ENCODE measurements at places on chromosomes 12 and 14.

DNA sequence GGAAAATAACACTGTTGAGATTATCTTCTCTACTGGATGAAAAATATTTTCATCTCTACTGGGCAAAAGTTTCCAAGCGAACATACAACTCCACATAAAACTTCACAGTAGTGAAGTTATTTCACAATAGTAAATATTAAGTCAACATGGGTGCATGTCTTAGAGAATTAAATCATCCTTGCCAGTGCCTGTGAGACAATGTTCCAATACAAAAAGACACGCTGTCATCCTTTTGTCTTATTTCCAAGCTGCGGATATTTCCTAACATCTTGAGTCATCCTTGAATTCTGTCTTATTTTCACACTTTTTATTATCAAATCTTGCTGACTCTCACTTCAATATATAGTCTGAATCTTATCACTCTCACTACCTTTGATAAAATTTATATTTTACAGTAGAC, 142.9 kb upstream of the KITLG start:
- peak; percentile 88 for DNase-seq

DNA sequence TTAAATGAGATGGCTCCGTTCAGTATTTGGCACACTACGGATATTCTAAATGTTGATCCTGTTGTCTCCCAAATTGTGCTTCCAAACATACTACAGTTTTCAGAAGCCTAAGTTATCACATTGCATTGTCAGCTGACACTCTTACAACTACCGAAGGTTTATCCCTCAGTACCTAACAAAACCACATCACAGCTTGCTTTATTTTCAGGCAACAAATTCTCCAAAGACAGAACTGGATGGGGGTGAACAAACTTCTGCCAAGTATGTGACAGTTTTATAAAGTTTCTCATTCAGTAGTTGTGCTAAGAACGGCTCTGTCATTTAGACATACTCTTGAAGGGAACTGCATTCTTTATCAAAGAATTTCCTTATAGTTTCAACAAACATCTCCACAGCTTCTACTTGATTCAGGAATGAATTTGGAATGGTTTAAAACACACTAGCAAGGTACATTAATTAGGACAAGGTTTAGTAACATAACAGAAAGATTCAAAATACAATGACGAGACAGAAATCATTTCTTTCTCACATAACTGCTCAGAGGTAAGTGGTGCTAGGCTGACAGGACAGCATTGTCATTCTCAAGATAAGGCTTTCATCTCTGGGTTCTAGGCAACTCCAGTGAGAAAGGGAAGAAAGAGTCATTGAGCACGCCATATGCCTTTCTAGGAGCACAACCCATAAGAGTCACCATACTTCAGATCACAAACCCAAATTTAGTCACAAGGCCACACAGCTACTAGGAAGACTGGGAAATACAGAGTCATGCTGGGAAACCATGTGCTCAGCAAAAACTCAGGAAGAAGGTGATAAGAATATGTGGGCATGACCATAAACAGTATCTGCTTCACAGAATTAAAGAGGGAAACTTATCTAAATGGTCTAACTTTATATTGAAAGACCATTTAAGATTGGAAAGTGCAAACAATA, 100.7 kb downstream of the DUSP6 start:
- DNase-seq: no peak

DNA sequence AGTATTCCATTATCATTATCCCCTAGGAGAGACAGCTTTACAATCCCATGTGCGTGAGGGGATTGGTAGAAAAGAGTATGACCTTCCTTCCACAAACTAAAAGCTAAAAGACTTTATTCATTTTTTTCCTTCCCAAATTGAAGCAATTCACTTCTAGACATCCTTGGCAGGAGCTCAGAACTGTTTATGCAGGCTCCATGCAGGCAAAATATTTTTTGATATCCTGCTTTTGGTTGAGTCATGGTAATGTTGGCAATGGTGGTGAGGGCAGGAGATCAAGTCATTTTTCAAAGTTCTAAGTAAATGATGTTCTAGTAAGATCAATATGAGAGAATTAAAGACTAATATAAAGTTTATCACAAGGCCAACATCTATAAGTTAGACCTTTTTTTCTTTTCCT, 1.3 kb upstream of the PLEKHG7 start:
- peak; percentile 53 for DNase-seq

DNA sequence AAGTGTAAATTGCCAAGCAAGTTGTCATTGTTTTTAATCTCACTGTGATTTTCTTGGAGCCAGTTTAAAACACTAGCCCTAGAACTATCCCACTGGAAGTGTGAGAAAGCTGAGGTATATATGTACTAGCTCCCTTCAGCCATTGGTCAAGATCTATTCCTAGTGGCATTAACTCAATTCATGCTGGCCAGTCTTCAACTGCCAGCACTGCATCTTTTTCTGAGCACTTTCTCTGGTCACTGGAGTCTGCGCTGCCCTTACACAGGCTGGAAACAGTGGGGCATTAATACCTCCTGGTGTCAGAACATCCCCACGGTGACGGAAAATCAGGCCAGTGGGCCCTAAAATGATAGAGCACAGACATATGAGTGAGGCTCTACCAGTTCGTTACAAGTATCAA, 4.0 kb upstream of the NOVA1 start:
- no peak for DNase-seq

- DNase-seq: no peak
Measured at GRCh38 chr12:97017213-97017612, 110.2 kb downstream of the NEDD1 start.

GRCh38 chr14:78278464-78279250, 108.5 kb downstream of the NRXN3 start:
- no peak for DNase-seq

DNA sequence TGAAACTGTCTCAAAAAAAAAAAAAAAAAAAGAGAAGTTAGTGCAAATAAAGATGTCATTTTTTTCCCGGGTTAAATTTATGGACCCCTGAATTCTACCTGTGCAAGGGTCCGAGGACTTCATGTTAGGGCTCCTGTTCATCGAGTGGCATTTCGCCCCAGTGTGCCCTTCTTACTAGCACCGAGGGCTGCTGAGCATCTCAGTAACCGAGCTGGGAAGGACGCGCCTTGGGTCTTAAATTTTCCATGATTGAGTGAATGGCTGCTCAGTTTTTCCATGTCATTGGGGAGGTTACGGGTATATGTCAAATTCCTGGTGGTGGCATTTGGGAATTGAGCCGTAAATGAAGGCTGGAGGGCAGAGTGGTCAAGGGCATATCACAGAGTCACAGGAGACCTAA, 34.9 kb upstream of the MAP1LC3B2 start:
- DNase-seq: no peak

- DNase-seq: peak; percentile 45
Measured at GRCh38 chr12:21607701-21608100, 3.1 kb upstream of the GYS2 start.

GRCh38 chr12:55692631-55693322, 14.9 kb downstream of the ITGA7 start:
- no peak for DNase-seq

GRCh38 chr14:99380402-99380801, 100.3 kb downstream of the SETD3 start:
- DNase-seq: no peak

DNA sequence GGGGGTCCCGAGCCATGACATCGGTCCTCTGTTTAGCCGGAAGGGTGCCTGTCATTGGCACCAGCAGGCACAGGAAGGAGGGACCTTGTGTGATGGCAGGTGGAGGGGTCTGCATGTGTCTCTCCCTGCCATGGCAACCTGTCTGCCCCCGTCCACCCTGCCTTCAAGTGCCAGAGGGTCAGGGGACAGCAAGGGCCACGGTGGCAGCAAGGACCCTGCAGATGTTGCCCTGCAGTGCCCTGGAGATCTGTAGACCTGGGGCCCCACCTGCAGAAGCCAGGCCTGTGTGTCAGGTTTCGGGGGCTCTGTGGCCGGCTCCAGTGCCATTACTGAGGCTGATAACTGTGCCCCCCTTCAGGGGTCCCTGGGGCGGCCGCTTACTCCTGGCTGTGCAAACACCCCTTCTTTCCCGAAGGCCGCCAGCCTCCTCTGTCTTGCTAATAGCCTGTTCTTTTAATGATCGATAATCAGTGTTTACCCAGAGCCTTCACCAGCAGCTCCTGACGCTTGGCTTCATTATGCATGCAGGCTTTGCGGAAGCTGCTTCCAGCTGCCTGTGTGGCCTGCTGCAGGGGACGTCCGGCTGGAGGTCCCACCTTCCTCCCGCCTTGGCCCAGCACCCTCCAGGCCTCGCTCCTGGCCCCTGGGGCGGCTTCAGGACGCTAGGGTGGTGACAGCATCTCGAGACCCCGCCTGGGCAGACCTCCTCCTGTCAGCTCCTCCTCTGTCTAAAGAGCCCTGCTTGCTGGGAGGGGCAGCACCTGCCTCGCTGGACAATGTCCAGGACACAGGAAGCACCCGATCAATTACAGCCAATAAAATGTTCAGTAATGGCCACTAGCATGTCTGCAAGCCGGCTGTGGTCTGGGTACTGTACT, 153.0 kb downstream of the KIF26A start:
- no peak for DNase-seq

GRCh38 chr14:60265163-60265562, 16.1 kb downstream of the PPM1A start:
- no peak for DNase-seq

- peak; percentile 53 for DNase-seq
Measured at GRCh38 chr12:53380794-53381730, 1.1 kb downstream of the SP1 start.

GRCh38 chr12:3227076-3227975, 150.1 kb downstream of the TSPAN9 start:
- no peak for DNase-seq

All from fibroblast of gingiva (primary cell).